Renal cortex interstitium (tissue), 15 donors: ENCODE measurements at places on chromosomes 3 and 15.

GRCh38 chr3:112966633-112967032 lies 8.3 kb downstream of the CD200R1 start:
- DNase-seq: no peak

DNA sequence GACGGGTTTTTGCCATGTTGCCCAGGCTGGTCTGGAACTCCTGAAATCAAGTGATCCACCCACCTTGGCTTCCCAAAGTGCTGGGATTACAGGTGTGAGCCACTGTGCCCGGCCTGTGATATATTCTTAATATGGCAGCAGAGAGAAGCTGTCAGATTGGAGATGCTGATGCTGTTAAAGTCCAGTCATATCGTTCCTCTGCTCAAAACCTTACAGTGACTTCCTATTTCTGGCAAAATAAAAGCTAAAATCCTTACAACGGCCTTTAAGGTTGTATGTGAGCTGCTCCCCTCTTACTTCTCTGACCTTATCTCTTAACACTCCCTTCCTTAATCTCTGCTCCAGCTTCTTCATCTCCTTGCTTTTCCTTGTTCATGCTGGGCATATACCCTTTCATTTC lies 26.6 kb upstream of the MGA start:
- no peak for DNase-seq

DNA sequence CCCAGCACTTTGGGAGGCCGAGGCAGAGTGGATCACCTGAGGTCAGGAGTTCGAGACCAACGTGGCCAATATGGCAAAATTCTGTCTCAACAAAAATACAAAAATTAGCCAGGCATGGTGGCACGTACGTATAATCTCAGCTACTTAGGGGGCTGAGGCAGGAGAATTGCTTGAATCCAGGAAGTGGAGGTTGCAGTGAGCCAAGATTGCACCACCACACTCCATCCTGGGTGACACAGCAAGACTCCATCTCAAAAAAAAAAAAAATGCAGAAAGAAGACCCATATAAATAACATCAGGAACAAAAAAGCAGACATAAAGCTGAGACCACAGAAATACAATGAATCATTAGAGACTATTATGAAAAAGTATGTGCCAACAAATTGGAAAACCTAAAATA lies 235.2 kb upstream of the VEPH1 start:
- DNase-seq: no peak

DNA sequence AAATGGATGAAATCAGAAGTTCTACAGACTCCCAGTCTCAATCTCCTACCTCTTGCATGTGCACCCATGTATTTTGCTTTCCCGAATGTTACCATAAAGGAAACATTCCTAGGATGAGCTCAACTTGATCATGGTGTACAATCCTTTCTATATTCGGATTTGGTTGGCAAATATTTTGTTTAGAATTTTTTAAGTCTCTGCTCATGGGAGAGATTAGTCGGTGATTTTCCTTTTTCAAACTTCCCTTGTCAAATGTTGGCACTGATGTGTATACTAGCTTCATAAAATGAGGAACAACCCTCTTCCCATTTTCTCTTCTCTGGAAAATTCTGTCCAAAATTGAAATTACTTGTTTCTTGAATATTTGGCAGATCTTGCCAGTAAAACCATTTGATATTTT lies 317.6 kb upstream of the RASGRP1 start:
- no peak for DNase-seq

GRCh38 chr3:153146191-153147053 lies 15.6 kb upstream of the RAP2B start:
- no peak for DNase-seq

GRCh38 chr3:42061713-42062380 lies 29.3 kb upstream of the TRAK1 start:
- no peak for DNase-seq

- DNase-seq: no peak
Measured at GRCh38 chr15:88918738-88919137, 5.6 kb upstream of the MFGE8 start.

GRCh38 chr15:48389691-48390143 lies 58.5 kb downstream of the DUT start:
- DNase-seq: no peak

GRCh38 chr3:36362216-36362615 lies 18.1 kb upstream of the STAC start:
- DNase-seq: no peak

DNA sequence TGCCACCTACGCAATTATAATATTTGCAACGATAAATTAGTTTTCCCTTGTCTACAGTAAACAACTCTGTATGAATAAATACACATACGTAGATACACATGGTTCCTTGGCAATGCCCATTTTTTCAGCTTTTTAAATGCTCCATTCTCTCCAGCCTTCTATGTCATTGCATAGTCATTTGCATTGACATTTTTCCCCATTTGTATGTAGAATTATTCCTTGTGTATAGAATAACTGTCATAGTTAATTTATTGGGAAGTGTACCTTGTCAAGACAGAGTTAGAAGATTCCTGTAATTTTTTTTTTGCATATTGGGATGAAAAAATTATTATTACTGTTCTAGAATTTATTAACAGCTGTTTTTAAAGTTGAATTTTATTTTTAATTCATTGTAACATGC lies 736.7 kb upstream of the DPPA4 start:
- no peak for DNase-seq

- no peak for DNase-seq
Measured at GRCh38 chr3:82012775-82013174, 251.3 kb upstream of the GBE1 start.

GRCh38 chr3:159593927-159594605 lies 394.6 kb upstream of the IL12A start:
- no peak for DNase-seq

DNA sequence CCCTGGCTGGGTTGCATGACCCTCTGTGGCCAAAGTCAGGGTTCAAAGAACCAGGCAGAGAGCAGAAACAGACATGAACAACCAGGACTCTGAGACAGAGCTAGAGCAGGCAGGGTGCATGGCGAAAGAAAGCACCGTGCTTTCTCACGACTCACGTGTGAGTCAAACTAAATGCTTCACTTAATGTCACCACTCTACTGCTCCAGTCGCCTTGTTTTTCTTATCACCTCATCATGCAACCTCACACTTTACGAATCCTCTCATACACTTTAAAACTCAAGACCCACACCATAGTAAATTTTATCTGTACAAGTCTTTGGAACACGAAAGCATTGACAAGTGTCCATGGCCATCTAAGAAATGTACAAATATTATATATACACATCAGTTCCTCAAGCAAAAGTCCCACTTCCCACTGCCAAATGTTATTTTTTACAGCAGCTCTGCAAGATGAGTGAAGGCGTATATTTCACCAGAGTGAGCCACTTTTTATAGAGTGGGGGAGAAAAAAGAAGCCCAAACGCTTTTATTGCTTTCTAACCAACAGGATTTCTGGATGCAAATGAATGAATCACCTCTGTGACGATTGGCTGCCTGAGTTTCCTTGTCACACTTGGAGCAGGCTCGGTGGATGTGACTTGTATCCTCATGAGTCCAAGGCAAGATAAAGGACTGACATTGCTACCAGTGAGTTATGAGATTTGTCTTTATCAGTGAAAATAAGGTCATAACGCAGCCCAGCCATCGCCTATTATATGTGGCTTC lies 16.0 kb upstream of the MEGF11 start:
- DNase-seq: peak; percentile 54

DNA sequence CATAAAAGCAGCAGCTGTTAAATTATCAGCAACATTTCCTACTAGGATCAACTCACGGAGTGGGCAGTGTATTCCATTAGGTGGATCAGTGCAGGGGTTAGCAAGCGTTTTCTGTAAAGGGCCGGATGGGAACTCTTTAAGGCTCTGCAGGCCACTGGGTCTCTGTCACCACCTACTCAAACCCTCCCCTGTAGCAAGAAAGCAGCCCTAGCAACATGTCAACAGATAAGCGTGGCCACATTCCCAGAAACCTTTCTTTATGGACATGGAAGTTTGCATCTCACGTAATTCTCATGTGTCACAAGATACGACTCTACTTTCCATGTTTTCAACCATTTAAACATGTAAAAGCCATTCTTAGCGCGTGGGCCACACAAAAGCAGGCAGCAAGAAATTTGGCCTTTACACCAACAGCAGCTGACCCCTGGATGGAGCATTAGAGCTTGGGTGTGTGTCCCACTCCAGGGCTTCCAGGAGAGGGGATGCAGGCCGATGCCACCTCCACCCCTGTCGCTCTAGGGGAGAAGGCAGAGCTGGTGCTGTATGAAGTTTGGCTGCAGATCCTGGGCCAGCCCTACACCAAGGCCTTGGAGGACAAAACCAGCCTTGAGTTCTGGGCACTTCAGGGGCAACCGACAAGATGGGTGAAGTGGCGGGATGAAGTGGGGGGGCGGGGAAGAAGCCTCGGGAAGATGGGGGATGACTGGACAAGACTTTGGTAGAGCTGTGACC lies 48.2 kb upstream of the CSPG4 start:
- no peak for DNase-seq

- no peak for DNase-seq
Measured at GRCh38 chr3:194785315-194785714, 99.6 kb downstream of the FAM43A start.

GRCh38 chr3:112395181-112395895 lies 62.4 kb downstream of the CD200 start:
- no peak for DNase-seq

DNA sequence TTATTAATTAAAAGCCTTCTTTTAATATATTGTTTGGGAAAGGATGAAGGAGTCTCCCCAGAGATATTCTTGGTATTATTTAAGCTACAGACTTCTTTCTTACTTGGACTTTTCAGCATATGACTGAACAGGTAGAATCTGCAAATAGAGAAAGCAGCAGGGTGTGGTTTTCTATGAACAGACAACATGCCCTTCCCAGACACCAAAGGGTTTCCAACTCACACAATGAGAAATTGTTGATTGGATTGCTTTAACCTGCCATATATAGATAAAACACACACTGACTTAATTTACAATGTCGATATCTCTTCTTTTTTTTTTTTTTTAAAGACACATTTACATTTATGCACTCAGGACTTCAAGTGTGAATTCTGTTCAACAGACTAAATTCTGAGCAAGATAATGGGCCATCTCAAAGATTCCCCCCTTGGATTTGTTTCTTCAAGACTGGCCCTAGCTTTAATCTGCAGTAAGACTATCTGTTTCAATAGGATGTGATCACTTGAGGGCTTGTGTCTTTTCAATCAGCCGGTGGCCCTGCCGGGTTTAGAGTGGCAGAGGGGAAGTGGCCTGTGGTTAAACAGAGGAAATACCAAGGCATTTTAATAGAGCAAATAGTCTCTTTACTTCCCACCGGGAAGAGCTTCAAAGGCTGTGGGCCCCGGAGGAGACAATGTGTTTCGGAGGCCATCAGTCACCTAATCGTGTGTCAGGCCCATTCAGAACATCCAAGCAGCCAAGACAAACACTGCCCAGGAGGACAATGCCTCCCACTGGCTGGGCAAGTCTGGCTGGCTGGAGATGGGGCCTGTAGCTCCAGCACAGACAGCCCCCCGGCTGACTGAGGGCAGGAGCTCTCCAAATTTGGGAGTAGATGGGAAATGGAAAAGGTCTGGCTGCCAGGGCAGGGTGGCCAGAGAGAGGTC lies 6.1 kb downstream of the IL17RD start:
- no peak for DNase-seq

DNA sequence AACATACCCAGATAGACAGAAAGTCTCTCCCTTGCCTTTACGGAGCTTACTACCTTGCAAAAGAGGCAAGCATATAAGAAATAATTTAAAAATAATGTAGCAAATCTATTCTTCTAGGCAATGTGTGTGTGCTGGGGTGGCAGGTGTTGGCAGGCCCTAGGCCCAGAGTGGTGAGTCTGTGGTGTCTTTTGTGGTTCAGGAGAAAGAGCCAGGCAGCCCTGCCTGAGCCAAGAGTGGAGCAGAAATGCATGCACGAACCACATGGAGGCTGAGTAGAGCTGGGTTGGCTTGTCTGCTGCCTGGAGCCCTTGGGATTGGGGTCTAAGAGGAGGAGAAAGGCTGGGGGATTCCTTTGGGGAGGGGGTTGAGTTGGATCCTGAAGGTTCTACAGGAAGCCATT lies 70.2 kb upstream of the MYZAP start:
- DNase-seq: no peak

- no peak for DNase-seq
Measured at GRCh38 chr3:97872525-97873042, 50.8 kb downstream of the CRYBG3 start.

- no peak for DNase-seq
Measured at GRCh38 chr3:90069748-90070147, 962.3 kb downstream of the EPHA3 start.

DNA sequence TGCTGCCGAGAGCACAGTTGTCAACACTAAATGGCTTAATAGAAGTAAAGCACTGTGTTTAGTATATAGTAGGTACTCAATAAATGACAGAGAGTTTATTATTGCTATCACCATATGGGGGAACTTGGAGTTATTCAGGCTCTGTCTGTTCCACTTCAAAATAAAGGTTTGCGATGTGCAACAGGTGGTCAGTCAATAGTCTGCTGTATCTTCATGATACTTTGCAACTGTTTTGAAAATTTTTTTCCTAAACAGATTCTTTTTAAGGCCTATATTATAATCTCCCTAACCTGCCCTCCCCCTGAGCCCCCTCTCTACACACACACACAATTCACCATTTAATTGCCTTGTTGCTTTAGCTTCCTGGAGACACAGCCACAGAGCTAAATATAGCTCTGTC lies 164.7 kb upstream of the NR2F2 start:
- DNase-seq: no peak

DNA sequence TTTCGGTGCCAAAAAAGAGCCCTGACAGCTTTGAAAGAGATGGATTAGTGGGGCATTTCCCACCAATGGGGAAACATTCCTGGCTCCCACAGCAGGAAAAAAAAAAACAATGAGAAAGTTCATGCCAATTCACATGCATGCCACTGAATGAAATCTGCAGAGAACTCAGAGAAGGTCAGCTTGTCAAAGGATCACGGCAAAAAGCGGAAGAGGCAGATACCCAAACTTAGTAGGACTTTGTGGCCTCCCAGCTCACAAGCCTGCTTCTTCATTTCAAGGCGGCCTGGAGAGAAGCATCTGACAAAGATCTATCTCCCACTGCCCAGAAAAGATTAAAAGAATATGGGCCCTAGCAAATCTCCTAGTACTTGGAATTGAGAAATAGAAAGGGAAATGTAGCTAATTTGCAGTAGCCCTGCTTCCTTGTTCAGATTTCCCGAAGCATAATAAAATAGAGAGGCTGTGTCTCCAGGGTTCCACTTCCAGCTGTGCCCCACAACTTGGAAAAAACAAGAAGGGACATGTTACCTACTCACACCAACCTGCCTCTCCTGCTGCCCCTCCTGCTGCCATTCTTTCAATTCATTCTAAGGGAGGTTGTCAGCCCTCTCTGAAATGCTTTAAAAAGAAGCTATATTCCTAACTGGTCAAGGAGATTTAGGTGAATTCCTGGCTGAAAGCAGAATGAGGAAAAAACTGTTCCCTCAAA lies 170.4 kb downstream of the FHIT start:
- DNase-seq: no peak

DNA sequence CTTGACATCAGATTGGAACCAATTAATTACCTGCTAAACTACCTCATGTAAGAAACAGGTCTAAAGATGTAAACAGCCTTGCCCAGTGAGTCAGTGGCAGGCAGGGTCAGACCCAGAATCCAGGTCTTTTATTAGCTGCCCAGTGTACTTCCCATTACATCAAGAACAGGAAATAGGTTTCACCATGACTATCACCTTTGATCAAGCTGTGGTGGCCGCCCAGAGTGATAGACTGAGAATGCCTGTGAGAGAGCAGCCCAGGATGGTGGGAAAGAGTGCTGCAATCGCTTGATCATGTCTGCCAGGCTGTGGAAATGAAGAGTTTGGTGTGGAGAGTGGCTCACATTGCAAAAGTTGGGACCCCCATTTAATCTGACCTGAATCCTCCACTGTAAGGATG lies 61.3 kb upstream of the PIAS1 start:
- DNase-seq: no peak
